ENCODE measurements at places on chromosomes 2 and 18. TPM values are rescaled to one million over a fixed set of nuclear protein-coding genes. Genes with fewer than 3 reads are reported as not detected.

DNA sequence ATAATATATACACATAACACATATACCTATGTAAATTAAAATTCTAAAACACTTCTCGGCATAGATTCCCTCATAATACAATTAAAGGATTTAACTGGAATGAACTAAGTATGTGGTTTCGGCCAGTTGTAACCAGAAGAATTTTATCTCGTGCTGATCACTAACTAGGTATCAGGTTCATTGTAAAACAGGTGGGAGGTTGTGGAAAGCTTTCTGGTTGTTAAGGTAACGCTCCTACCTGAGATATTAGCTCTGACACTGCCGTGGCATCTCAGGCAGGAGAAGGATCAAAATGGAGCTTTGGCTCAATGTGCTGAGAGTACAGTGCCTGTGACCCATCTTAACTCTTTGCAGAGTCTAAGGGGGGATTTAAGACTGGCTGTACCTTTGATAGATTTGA is 42.5 kb downstream of the SLC9A2 start:
- DNase-seq, result peak; percentile 62

DNA sequence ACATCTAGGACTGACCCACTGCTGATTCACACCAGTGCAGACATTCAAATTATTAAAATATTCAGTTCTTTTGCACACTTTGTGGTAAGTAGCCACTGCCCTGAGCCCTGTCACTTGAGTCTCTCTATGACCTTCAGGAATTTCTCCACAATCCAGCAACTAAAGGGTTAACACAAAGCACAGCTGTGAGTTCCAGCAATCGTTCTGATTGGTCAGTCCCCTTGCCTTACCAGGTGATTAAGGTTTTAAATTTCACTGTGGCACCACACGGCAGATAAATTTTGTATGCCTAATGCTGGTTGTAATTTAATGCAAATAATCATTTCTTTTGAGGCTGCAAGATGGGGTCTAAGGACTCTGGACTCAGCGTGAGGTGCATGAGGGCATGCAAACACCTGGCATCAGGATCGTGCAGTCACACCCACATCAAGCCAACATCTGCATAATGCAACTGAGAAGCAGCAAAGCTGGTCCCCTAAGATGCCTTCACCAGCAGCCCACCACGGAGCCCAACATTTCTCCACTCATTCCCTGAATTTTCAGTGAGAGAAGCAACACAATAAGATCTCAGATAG is 36.6 kb downstream of the SLC14A1 start:
- no peak for DNase-seq

GRCh38 chr18:45012286-45012685 is 331.6 kb downstream of the SETBP1 start:
- no peak for DNase-seq

DNA sequence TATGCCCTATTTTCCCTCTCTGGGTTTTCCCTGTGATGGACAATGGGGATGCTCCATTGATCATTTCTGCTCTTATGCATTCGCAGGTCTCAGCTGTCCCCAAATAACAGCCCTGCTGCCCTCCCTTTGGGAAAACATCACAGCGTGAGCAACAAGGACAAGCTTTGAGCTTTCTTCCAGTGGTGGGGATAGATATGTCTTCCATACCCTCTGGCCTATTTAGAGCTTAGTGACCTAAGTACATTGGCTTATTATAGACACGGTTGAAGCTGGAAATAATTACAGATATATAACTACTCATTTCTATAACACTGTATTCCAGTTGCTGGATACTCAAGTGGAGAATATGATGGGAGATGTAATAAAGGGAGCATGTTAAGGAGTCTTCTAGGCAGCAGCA is 304.3 kb upstream of the MGAT5 start:
- DNase-seq, result no peak

- no peak for DNase-seq
These were observed 263.2 kb upstream of the RASGRP3 start for GRCh38 chr2:33213244-33213643.

DNA sequence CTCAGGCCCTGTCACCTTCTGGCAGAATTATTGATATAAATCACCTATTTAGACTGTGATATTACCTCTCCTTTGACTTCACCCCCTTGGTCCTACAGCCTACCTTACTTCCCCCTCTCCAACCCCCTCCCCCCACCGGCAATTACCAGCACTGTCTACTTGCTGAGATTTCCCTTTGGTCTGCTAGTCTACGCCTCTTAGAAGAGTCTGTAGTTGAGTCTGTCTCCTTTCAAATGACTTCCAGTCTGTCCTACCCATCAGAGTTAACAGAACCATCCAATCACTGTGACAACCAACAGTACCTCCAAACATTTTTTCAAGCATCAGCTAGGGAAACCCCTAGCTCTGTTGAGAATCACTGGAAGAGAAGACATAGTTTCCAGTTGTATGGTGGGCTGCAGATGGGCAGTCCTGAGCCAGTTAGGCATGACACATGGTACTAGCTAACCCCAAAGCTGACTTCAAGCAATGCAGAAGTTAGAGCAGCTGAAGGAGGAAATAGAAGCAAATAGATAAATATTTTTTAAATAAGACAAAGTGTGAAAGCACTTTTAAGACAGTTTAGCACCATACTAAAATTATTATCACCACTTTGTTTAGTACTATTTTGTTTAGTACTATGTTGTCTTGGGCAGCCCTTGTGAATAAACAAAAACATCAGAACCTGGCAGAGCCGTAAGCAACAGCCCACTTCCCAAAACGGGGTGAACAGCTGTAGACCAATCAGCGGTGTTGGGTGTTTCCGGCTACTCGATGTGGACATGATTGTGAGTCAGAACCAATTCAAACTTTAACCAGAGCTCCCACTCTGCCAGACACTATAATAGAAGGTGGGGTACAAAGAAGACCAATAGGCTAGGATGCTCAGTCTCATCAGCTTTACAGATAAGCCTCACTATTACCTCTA is 2.7 kb upstream of the ASNSD1 start:
- no peak for DNase-seq

DNA sequence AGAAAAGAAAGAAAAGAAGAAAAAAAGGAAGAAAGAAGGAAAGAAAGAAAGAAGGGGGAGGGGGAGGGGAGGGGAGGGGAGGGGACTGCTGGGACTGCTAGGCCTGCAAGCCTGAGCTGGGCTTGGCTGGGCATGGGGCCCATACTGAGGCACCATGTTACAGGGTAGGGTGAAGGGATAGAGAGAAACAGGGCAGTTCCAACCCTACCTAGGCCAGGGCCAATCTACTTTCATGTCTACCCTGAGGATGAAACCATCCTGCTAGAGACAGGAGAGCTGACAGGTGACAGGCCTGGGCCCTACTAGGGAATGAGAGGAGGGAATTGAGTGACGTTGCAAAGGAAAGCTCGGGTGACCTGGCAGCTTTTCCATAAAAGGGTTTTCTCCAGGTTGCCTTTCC is 41.7 kb downstream of the TEX44 start:
- no peak for DNase-seq

- DNase-seq, result no peak
These were observed 66.7 kb upstream of the HPCAL1 start for GRCh38 chr2:10235909-10236550.

- DNase-seq, result no peak
These were observed 18.1 kb downstream of the SULT1C3 start for GRCh38 chr2:108257757-108258331.

GRCh38 chr2:23420840-23421476 is 36.0 kb downstream of the KLHL29 start:
- no peak for DNase-seq

DNA sequence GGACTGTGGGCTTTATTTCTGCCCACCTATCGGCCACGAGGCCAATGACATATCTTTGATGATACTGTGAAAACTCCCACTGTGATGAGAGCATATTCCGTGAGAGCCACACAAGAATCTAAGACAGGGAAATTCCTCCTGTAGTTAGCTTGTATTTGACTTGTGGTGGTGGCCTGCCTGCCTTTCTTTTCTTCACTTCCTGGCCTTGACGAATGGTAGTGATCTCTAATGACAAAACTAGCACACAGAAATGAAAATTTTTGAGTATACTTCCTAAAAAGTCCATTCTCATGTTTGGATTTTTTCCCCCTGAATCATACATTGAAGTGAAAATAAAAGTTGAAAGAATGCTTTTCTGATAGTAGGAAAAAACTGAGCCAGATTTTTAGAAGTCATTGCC is 94.4 kb downstream of the MGAT5 start:
- DNase-seq, result no peak

TMEM37 gene
- 2.1 TPM for total RNA-seq

PEX13 gene
- total RNA-seq, result 19.8 TPM

LOXHD1 gene
- total RNA-seq, result not detected

CXCR1 gene
- not detected for total RNA-seq

LAPTM4A gene
- total RNA-seq, result 26.8 TPM

GALR1 gene
- not detected for total RNA-seq

GAD1 gene
- total RNA-seq, result 29.8 TPM

FIGN gene
- not detected for total RNA-seq

Data from HT-29 (cell line).